ENCODE measurements at places on chromosomes 12 and 14. TPM values are rescaled to one million over a fixed set of nuclear protein-coding genes. Genes with fewer than 3 reads are reported as not detected.

DNA sequence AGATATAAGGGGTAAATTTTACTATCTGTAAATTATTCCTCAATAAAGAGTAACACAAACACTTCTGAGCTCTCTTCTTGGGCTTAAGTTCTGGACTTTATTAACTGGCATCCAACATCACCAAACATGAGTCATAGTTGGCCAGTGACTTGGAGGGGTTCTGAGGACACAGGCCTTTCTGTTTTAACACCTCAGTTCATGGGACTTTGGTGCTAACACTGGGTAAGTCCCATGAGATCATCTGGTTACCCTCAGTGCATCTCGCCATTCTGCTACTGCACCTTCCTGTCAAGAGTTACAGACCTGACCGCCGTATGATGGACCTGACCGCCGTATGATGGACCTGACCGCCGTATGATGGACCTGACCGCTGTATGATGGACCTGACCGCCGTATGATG is 9.9 kb downstream of the SLC15A4 start:
- DNase-seq: no peak

DNA sequence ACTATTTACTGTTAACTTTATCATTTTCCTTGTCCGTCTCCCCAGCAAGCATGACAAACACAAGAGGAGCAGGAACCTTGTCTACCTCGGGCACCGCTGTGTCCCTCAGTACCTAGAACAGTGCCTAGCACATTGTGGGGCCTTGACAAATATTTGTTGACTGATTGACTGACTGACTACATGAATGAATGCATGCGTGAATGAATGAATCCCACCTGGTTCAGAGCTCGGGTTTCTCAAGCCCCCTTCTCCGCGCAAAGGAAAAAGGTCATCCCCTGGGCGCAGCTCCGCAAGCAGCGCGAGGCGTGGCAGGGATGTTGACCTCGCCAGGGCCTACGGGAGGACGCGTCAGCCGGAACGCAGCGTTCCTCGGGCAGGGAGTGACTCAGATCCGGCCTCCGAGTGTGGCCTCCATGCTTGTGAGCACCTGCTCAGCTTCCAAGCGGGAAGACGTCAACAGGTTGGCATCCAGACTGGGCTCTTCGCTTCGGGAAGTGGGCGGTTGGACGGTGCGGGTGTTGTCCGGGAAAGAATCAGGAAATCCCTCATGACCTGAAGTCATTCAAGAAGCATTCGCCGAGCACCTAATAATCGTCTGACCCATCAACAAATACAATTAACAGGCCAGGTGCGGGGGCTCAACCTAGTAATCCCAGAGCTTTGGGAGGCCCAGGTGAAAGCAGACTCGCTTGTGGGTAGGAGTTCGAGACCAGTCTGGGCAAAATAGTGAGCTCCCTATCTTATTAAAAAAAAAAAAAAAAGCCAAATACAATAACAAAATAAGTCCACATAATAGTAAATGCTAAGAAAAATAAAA is 13.9 kb upstream of the UBC start:
- peak; percentile 80 for DNase-seq

DNA sequence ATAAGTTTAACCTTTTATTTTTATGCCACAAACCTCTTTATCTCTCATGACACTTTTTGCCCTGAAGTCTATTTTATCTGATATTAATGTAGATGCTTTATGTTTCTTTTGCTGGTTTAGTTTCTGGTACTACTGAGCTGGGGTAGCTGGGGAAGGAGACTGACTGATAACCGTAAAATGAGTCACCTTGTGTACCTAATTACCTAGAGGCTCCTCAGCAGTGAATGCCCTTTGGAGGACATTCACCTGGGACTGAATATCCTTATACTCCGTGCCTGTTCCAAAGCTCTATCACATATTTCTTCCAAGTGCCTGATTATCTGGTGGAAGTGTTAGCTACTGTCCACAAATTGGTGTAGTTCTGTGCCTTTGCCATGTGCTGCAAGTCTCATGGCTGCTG is 13.9 kb downstream of the ATL1 start:
- DNase-seq: no peak

DNA sequence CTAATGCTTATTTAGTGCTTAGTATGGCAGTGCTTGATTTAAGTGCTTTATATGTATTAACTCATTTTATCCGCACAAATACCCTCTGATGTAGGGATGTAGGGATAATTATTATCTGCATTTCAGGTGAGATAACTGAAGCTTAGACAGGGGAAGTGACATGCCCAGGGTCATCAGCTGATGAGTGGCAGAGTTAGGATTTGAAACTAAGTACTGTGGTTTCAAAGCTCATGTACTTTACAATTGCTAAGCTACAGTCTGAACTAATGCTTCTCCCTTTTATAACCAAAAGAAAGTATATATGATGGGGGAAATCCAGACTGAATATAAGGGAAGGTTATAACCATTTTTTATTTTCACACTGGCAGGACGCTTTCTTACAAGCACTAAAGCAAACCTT is 229.6 kb upstream of the NAV3 start:
- DNase-seq: no peak

GRCh38 chr12:69739287-69740191 is 879 bp downstream of the RAB3IP start:
- peak; percentile 51 for DNase-seq

DNA sequence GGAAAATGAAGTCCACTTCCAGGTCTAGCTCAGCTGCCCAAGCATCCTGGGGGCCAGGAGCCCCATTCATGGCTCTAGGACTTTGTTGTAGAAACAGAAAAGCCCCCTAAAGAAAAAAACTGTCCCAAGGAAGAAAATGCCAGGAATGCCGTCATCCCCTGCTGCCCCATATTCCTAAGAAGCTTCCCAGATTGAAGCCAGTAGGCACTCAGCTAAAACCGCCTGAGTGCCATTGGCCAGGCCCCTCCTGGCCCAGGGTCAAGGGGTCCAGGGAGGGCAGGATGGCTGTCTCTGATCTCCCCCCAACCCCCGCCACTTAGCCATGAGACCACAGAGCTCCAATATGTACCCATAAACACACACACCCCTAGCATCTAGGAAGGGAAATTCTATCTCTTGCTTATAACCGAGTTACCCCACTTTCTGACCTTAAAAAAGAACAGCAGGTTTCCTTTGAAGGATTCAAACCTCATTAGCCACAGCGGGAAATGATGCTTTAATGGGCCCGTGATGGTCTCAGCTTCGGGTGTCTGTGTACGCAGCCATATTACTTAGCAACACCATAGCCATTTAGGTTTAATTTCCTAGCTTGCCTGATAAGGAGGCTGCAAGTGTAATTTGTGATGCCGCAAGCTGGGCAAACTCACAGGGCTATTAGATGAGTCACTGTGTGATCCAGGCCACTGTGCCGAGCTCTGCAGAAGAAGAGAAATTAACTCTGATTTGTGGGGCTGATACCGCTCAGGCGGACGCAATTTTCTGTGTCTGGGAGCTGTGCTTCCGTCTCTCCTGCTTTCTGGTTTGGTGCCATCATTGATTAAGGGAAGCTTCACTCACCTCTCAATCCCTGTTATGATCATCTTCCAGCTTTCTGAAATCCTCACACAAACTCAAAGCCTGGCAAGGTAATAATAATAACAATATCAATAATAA is 84.2 kb downstream of the GCH1 start:
- no peak for DNase-seq

DNA sequence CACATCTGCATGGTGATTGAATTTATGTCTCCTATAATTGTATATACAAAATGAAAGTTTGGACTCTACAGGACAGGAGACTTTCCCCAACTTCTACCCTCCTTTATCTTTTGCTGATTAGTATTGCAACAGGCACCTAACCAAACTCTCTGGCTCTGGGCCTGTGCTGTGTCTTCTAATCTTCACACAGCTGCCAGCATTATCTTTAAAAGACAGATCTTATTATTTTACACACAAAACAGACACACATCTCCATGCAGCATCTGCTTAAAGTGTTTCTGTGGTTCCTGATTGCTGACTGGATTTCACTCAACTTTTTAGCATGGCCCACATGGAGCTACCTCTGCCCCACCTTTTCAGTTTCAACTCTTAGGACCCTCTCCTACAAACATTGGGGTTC is 154.9 kb upstream of the PELI2 start:
- no peak for DNase-seq

- peak; percentile 70 for DNase-seq
These were observed 158.6 kb upstream of the ALG10B start for GRCh38 chr12:38157933-38158401.

GRCh38 chr14:32473464-32473855 is 144.4 kb downstream of the AKAP6 start:
- DNase-seq: peak; percentile 72

- DNase-seq: no peak
These were observed 312.9 kb downstream of the MED13L start for GRCh38 chr12:115964626-115965025.

DNA sequence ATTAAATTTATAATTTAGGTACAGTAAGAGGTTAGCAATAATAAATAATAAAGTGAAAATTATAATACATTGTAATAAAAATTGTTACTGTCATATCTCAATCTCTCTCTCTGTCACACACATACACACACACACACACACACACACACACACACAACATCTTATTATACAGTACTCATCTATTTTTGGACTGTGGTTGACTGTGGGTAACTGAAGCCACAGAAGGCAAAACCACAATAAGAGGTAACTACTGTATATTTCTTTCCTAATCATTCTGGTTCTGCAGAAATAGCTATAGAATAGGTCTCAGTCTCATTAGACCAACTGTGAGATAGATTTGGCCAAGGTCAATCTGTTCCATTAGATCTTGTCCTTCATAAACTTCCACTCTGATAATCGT is 33.1 kb upstream of the PTPRO start:
- no peak for DNase-seq

DNA sequence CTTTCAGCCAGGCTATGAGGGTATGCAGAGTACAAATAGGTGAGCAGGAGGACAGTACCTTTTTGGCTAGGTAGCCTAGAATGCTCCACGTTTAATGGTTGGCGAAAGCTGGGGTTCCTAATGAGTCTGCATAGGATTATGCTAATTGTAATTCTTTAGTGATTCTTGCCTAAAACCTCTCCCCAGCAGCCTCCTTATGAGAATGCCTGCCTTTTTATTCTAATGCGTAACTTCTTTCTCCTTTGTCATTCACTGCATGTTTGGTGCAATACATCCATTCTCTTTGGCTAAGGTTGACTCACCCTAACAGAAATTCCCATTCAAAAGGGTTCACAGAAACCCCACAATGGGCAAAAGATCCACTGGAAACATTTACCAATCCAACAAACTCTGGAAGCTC is 752.2 kb downstream of the FSCB start:
- no peak for DNase-seq

DNA sequence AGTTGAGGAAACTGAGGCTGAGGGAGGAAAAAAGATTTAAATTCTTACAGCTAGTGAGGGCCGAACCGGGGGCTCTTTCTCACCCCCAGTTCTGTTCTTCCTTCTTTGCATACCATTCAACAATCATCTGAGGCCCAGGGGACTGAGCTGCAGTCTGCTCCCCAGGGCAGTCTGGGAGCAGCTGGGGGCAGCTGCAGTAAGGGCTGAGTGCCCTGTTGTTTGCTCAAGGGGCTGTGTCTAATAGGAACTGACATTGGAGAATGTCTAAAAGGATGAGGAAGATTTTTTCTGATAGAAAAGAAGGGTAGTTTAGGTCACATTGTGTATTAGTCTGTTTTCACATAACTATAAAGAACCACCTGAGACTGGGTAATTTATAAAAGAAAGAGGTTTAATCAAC is 42.2 kb downstream of the SLC17A8 start:
- DNase-seq: no peak

DNA sequence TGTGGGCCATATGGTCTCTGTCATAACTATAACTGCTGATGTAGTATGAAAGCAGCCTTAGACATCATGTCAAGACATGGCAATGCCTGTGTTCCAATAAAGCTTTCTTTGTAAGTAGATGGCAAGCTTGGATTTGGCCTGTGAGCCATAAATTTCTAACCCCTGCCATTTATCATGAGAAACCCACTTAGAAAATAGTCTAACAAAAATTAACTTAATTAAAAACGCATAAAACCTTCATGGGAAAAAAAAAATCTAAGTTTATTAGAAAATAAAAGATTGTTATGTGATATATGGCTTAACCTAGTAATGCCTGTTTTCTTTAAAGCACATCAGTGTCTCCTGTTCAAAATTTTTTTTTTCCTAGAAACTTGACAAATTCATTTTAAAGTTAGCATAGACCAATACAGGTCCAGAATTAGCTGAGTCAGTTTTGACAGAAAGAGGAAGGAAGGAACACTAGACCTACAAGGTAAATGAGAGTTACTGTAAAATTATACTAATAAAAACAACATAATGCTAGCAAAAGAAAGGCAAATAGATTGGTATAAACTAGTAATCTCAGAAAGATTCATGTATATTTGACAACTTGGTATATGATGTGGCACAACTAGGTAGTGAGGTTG is 68.2 kb downstream of the USP15 start:
- DNase-seq: no peak

DNA sequence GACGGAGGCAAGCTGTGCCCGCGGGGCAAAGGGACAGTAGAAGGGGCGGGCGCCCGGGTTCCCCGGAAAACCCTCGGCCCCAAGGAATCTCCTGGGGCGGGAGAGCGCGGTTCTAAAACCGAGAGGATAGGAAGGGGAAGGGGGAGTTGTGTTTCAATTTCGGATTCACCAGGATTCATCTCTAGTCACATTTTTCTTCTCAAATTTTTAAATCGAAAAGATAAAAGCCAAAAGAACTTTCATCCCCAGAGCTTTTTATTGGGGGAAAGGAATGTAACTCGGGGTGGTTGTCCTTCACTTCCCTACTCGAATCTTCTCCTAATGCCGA is 1.4 kb downstream of the BMP4 start:
- no peak for DNase-seq

GRCh38 chr14:82872494-82872893 is 1338.8 kb upstream of the SEL1L start:
- DNase-seq: no peak

DNA sequence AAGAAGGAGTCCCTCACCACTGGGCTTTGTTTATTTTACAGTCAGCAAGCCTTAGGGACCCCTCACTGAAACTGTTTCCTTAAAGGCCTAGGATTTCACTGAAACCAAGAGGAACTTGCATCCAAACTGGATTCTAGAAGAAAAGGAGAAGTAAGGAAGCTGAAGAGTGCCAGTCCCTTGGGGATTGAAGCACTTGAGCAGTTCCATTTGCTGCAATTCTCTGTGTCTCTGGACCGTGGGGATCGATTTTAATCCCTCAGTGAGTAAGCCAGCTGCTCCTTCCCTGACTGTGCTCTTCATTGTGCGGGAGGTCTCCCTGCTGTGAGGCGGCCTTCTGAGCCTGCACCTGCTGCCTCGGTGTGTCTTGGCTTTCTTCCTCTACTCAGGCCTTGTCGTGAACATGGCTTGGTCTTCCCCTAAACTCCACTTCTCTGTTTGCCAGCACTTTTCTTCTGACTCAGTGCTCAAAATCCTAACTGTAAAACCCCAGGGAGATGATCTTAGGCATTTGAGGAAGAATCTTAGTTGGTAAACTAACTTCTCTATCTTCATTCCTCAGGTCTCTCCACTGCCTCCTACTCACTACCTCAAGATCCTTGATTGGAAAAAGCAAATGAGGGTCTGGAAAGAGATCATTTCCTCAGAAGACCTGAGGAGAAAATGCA is 132.6 kb downstream of the SLC38A6 start:
- DNase-seq: no peak

Gene TAS2R7
- total RNA-seq: not detected

Gene NELL2
- 1.2 TPM for total RNA-seq

Gene P2RX7
- total RNA-seq: 12.8 TPM

Gene IRAK3
- total RNA-seq: 29.7 TPM

Gene PIP4P1
- 27.6 TPM for total RNA-seq

Gene KLRK1
- total RNA-seq: 1.9 TPM

Gene CMA1
- 2.8 TPM for total RNA-seq

Measured in aorta (tissue), 5 donors.